ENCODE measurements at places on chromosomes 6 and 20.

DNA sequence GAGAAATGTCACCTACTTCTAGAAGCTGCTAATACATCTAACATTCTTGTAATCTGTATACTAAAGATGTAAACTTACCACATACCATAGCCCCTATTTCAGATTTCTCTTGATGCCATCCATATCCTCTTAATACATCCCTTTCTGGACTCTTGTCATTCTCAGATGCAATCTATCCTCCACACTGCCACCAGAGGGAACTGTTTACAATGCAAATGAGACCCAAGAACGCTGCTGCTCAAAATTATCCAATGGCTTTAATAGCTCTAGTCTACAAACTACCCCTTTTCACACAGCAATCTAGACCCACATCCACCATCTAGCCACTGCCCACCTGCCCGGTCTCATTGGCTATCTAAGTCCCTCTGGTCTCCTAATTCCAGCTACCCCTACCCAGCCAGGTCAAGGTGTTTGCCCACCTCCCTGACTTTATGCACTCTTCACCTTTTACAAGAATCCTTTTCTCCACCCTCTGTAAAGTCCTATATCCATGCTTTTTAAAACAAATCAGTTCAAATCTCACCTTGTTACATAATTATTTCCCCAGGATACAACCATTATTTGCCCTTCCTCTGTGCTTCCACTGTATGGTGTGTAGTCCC, 14.8 kb downstream of the FAXC start:
- DNase-seq: no peak

DNA sequence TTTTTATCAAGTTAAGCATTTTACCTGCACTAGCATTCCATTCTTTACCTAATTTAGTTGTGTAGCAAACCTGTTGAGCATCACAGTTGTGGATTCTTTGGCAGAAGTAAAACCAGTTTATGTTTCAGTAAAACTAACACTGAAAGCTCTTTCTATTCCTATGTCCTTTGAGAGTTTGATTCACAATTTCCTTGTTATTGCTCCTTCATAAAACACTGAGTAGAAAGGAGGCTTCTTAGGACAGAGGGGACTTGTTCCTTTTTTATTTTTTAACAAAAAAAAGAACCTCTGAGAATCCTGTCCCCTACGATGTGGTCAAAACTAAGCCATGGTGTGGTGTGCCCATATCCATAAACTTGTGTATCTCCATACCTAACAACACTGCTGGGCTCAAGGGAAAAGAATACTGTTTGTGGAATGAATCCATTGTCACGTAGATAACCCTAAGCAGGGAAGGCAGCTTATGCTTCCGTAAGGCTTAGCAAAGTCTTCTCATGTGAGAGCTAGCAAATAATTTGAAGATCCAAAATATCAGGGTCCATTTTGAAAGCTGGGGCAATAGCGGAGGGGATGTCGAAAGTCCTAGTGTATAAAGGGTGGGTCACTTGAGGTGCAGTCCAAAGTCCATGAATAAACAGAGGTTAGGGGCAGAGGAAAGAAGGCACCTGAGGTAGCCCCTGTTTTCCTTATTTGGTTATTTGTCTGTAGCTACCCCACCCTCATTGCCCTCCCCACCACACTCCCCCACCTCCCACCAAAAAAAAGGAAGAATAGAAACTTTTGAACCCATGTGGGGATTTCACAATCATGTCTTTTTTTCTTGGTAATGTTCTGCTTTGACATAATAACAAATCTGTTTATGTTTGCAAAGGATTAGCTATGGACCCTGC, 71.0 kb downstream of the PLAGL1 start:
- DNase-seq: no peak

GRCh38 chr6:116363759-116364158, 7.0 kb upstream of the DSE start:
- no peak for DNase-seq

- no peak for DNase-seq
These were observed 406.1 kb upstream of the HSF2 start for GRCh38 chr6:121993362-121993761.

DNA sequence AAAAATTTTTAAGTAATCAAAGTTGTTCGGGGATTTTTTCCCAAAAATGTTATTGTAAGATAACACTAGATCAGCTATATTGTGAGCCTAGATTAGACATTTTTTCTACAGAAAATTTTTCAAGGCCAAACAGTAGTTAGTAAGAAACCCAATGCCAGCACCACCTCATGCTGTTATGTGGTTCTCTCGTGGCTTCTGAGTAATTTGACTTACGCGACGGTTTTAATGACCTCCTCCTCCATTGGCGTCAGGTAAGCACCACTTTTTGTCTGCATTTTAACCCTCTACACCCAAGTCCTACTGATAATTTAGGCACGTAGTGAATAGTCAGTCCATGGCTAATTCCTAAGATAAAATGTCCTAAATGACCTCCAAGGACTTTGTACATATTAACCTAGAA, 9.7 kb downstream of the RPS6KA2 start:
- no peak for DNase-seq

DNA sequence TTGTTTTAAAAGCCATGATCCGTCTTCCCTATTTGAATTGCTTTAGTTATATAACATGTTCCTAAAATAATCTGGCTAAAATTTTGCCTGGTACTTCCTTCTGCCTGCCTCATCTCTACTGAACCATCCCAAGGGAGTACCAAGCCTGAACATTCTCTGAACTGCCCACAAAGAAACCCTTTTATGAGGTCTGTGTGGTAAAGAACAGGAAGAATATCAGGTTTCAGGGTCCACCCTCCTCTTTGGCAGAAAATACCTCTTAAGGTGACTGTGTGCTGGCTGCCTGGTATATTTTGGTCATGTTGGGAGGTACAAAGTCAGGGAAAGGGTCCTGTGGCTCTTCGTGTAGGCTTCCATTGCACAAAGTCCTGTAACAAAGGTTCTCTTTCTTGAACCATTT, 574.1 kb upstream of the CHD6 start:
- no peak for DNase-seq

GRCh38 chr6:44489910-44490604, 102.6 kb downstream of the CDC5L start:
- no peak for DNase-seq

DNA sequence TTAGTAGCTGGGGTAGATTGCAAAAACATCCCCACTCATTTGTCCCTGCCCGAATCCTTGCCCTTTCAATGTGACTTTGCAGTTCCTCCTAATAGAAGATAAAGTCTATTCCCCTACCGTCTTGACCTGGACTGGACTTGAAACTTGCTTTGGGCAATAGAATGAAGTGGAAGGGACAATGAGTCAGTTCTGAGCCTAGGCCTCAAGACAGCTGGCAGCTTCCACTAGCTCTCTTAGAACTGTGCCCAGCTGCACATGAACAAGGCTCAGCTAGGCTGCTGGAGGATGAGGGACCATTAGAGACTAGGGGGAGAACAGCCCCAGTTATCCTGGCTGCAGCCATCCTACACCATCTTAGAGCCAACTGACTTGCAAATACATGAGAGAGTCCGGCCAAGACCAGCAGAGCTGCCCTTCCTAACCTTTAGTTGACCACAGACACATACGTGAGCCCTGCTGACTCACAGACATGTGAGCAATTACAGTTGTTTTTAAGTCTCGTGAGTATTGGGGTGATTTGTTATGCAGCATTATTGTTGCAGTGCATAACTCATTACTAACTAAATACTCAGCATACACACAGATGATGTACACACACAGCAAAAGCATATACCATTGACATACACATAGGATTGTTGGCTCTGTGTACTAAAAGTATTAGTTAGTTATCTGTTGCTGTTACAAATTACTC, 105.5 kb downstream of the DHX35 start:
- DNase-seq: no peak

- DNase-seq: no peak
These were observed 18.3 kb downstream of the ZNF335 start for GRCh38 chr20:45953672-45954071.

- DNase-seq: no peak
These were observed 34.4 kb upstream of the MRPS10 start for GRCh38 chr6:42251911-42252637.

DNA sequence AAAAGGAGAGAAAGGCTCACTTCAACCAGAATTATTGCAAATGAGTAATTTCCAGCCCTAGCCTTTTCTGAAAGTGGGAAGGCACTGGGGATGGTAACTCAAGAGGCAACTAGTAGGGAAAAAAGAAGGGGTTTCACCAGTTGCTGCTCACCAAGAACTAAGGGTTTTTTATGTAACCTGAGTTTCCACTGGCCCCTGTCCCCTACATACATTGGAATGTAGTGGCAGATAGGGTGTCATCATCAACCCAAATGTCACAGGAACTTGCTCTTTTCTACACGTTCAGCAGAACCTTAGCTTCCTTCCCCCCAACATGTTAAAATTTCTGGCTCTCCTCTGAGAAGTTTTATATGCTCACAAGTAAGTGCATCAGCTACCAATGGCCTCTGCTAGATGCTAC, 38.2 kb upstream of the PKHD1 start:
- DNase-seq: no peak

GRCh38 chr6:139135578-139136545, 982 bp downstream of the HECA start:
- DNase-seq: no peak

DNA sequence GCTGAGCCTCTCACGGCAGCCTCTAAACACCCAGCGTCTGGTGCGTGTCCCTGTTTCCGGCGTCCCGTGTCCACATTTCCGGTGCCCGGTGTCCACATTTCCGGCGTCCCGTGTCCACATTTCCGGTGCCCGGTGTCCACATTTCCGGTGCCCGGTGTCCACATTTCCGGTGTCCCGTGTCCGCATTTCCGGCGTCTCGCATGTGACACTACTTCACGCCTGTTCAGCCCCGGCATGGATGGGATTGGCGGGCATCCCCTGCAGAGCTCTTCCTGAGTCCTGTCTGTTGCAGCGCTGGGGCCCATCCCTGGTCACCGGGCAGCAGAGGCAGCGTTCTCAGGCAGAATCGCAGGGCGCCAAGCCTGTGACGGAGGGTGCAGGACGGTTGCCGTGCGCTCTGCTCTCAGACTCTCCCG, 3.2 kb downstream of the FRMD1 start:
- no peak for DNase-seq

DNA sequence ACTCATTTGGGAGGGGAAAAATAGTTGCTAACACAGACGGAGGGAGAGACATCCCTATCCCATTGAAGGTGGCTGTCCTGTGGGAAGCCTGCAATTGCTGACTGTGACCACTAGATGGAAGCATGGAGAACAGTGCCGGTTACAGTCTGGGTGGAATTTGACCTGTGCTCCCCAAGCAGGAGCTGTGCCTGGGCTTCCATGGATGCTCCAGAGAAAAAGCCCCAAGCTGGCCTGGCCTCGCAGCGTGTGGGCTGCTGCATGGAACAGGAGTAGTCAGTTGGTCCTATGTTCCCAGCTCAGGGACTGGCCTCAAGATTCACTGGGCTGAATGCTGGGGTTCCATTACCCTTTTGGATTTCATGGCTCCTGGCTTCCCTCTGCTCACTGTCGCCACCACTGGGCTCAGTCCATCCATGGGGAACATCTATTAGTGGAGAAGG, 116.3 kb upstream of the CHD6 start:
- no peak for DNase-seq

GRCh38 chr6:104954190-104954797, 2.6 kb upstream of the LIN28B start:
- DNase-seq: no peak

DNA sequence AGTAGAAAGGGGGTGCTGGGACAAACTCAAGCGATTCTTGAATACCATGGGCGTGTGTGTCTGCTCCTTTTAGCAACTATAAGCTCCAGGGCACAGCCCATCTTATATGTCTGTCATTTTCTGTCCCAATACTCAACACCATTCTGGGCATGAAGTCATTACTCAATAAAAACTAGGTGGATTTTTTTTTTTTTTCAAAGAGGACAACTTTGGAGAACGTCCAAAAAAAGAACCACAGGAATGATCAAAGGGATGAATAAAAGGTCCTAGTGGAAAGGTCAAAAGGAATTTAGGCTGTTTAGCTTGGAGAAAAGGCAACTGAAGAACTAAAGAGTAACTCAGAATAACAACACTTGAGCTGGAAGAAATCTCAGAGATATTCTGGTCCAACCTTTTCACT, 24.4 kb downstream of the UQCC1 start:
- no peak for DNase-seq

DNA sequence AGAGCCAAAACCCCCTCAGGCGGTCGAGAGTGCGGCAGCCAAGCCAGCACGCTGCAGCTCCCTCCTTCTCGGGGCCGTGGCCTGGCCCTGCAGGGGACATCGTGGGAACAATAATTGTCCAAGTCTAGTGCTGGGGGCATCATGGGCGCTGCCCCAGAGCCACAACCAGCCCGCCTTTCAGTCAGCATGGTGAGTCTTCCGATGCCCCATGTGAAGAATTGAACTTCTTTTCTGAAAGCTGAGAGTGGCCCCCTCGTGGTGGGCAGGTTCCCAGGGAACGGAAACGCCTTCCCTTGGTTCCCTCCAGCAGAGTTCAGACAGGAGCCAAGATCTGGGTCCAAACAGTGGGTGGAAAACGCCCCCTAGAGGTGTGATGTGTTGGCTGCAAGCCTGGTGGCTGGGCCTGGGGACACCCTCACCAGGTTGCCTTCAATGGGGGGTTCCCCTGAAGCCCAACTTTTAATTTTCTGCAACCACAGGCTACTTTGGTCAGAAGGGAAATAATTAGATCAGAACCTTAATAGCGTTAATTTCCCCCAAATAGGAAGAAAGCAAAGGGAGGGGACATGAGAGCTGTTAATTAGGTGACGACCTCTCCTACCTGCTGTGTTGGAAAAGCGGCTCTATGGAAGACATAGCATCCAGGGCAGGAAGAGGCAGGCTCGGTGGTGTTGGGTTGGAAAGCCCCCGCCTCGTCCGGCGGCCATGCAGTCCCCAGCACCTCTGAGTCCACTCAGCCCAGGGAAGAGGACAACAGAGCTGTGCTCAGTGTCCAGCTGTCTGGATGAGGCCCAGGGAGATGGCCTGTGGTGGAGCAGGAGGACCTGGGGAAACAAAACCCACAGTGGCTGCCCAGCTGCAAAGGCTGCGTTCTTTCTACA, 4.7 kb upstream of the MRGBP start:
- peak; percentile 78 for DNase-seq

- no peak for DNase-seq
These were observed 22.6 kb downstream of the GHRH start for GRCh38 chr20:37238935-37239451.

DNA sequence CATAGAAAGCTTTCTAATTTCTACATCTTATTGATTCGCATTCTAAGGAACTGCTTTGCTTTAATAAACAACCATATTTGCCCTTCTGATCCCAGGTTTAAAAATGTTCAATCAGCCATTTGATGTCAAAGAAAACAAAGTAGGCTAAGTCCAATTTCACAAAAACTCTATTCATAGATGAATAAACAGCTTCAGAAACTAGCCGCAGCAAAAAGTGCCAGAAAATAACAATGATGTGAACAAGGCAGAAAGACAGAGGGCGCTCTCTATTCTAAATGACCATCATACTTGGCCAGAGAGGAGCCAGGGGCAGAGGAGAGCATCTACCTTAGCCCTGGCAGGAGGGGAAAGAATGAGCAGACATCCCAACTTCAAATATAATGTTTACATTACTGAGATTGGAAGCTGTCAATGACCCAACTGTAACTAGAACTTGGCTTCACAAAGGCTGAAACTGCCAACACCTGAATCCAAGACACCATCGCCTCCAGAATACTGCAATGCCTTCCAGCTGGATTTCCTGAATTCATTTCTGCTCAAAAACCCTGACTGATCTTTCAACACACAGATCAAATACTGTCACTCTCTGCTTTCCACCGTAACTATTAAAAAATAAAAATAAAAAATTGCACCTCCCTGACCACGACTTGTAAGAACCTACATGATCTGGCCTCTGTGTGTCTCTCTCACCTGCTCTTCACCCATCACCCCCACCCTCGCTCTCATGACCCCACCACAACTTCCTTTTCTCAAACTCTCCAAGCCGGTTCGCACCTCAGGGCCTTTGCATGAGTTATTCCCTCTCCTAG, 9.5 kb downstream of the CNKSR3 start:
- no peak for DNase-seq

Measured in KG1 (cell line).